ENCODE measurements at places on chromosomes 1 and 21.
A peak's percentile ranks its signal among the peaks of the same experiment; 100 is the strongest.

- DNase-seq, result peak; percentile 65
These were observed 33.0 kb downstream of the EPHA2 start for GRCh38 chr1:16122916-16123315.

- DNase-seq, result no peak
These were observed 295.8 kb downstream of the MATN1 start for GRCh38 chr1:30427545-30427944.

DNA sequence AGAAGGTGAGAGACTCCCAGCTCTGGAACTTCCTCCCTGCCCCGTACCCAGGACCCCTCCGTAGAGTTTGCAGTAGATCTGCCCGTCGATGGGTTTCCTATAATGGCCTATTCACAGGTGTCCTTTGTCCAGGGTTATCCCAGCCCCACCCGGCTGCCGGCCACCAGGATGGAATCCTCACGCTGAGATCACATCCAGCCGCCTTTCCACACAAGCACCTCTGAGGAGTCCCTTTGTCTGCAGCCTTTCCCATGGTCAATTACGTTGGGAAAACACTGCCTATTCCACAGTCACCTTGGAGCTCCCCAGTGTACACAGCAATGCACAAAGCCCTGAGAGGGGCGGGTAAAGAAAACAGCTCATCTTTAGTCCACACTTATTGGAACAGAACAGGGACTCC is 190.0 kb upstream of the EDN2 start:
- no peak for DNase-seq

DNA sequence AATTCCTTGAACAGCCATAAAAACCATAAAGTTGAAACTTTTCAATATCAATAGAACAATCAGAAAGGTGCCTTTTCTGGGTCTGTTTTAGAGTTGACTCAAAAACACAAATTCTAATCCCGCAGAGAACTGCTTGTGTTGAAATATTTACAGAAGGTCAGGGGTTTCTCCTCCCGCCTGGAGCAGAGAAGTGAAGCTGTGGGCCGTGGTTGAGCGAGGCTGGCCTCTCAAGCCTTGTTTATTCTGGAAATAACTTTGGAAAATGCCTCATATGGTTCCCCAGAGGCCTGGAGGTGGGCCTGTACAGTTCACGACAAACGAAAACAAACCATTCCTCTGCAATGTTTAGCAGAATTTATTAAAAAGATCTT is 90.8 kb upstream of the ERRFI1 start:
- DNase-seq, result no peak

DNA sequence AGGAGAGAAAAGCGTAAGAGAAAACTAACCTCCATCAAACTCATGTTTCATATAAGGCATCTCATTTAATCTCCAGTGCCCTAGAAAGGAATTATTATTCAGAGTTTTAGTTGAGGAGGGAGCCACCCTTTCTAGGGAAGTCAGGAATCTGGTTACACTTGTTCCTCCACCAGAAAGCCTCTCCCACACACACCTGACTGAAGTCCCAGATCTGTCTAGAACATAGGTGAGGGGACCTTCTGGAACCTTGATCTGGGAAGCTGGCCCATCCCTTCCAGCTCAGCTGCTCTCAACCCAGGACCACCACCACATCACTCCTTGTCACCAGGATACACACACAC is 1.9 kb upstream of the DENND2D start:
- DNase-seq, result no peak

DNA sequence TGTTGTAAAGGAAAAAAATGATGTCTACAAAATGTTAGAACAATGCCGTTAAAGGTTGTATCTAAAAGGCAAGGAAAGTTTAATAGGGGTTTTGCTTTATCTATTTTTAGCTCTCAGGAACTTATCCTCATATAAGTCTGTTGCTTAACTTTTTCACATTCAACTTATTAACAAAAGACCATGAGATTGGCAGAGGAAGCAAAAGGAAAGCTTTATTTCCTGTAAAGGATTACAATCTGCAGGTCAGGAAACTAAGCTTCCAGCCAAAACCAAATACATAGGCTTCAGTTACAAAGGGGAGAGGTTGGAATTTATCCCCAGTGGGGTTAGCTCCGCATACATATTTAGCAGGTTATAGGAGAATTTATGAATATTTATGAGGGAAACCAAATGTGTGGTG is 58.7 kb upstream of the KIAA1614 start:
- DNase-seq, result no peak

DNA sequence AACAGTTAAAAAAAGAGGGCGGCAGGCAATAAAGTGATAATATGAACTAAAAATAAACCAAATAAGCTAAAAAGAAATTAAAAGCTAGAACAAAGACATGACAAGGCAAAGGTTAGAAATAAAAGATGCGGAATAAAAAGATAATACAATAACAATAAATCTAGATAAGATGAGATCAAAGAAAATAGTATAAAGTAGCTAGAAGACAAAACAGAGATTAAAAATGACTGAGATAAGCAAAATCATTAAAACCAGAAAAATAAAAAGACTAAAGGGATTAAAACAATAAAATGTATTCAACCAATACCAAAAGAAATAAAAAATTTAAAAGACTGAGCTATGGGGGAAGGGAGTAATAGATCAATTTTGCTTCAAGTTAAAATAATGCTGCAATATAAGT is 10.8 kb upstream of the SOX13 start:
- no peak for DNase-seq

- DNase-seq, result no peak
These were observed 46.7 kb upstream of the PPP2R5A start for GRCh38 chr1:212238552-212238951.

DNA sequence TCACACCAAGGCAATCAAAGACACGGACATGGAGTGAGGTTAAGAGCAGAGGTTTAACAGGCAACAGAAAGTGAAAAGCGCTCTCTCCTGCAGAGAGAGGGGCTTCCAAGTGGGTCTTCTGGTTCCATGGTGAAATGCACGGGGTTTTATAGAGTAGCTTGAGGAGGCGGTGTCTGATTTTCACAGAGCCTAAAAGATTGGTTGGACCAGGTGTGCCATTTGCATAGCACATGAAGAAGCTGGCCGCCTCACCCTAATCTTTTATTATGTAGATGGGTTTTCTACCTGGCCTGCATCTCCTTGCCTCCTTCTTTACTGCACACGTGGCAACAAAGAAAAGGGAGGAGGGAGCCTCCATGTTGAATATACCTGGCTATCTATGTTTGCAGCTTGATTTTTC is 197.3 kb downstream of the RYR2 start:
- DNase-seq, result no peak

- DNase-seq, result no peak
These were observed 169.8 kb upstream of the B3GALT2 start for GRCh38 chr1:193356249-193356648.

- DNase-seq, result no peak
These were observed 30.6 kb downstream of the COL6A1 start for GRCh38 chr21:46012154-46012553.

GRCh38 chr1:229124116-229124515 is 146.8 kb upstream of the RAB4A start:
- no peak for DNase-seq

DNA sequence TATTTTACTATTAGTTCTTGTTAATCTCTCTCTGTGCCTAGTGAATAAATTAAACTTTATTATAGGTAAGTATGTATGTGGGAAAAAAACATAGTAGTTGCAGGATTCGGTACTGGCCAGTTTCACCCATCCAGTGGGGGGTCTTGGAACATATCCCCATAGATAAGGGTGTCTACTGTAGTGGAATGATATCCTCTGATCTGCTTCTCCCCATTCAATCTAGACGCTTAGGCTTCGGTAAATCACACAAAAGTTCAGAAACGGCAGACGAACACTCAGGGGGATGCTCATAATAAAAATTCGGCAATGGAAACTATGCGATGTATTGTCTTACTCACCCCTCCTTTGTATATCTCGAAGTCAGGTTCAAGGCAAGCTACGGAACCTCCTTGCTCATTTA is 232.9 kb upstream of the COA6 start:
- no peak for DNase-seq

GRCh38 chr1:96384611-96385010 is 337.0 kb upstream of the PTBP2 start:
- no peak for DNase-seq

- no peak for DNase-seq
These were observed 48.1 kb upstream of the NRIP1 start for GRCh38 chr21:15112858-15113257.

GRCh38 chr1:218705391-218705790 is 360.3 kb downstream of the TGFB2 start:
- no peak for DNase-seq

- no peak for DNase-seq
These were observed 48.5 kb downstream of the PHACTR4 start for GRCh38 chr1:28417926-28418637.

DNA sequence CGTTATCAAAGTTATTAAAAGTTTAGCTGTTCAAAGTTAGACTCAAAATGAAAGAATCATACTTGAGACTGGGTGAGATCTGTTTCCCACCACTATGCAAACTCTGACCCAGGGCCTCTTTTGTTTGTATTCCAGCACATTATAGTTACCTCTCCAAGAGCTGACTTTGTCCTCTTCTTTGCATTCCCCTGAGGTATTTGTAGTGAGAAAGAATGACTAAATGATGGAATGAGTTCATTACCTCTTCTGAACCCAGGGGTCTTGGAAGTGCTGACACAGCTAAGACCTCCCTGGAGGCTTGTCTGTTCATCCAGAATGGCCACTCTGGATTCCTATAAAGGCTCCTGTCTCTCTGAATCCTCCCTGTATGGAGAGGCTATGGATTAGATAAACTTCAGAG is 62.4 kb downstream of the FGGY start:
- no peak for DNase-seq

- no peak for DNase-seq
These were observed 147.4 kb downstream of the ZNF281 start for GRCh38 chr1:200262326-200262965.

DNA sequence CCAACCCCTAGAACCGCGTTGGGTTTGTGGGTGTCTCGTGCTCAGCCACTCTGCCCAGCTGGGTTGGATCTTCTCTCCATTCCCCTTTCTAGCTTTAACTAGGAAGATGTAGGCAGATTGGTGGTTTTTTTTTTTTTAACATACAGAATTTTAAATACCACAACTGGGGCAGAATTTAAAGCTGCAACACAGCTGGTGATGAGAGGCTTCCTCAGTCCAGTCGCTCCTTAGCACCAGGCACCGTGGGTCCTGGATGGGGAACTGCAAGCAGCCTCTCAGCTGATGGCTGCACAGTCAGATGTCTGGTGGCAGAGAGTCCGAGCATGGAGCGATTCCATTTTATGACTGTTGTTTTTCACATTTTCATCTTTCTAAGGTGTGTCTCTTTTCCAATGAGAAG is 18.7 kb downstream of the TFF3 start:
- no peak for DNase-seq

DNA sequence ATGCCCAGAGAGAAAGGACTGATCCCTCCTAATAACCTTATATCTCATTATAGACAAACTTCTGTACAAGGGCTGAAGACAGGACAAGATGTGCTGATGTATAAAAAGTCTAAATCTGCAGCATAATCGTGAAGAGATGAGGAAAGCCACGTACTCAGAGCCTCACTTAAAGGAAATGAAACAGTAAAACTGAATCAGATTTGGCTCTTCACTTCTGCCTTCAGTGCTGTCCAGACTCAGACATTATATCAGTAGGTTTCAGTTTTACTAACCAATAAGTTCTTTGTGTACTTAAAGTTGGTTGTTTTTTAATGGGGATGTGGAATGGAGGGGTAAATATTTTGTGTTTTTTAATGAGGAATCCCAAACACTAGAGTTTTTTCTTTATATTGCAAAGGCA is 45.3 kb upstream of the RGS1 start:
- no peak for DNase-seq

DNA sequence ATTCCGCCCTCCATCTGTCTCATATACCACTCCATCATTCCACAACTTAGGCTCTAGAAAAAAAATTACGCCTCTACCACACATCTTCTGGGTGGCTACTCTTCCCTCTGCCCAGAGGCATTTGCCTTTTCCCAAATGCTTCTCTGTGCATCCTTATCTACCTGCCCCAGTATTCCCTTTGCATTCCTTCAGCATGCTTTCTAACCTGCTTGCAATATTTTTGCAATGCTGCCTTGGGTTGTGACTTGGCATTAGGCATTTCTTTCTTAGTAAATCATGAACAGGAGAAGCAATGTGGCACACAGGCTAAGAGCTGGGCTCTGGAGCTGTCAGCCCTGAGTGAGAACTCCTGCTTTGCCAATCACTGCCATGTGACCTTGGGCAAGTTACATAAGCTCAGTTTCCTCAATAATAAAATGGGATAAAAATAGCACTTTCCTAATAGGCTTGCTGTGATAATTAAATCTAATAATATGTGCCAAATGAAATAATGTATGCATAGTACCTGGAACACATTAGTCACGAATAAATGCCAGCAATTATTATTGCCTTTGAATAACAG is 276.0 kb downstream of the ASTN1 start:
- DNase-seq, result no peak

DNA sequence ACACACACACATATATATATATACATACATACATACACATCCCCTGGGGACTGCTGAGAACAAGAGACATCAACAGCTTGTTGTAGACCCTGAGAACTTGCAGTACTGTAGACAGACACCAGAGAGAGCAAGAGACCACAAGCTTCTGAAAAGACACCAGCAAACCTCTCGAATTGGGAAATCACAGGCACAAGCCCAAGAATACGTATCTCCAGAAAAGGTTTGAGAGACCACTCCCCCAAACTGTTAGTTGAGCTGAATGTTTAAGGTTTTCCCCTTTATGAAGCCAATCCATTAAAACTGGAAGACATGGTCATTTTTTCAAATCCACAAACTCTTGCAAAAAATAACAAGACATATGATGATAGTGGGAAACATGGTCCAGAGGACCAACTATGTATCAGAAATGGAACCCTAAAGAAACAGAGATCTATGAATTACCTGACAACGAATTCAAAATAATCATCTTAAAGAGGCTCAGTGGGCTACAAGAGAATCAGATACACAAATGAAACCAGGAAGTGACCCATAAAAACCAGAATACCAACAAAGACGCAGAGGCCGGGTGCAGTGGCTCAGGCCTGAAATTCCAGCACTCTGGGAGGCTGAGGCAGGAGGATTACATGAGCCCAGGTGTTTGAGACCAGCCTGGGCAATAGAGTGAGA is 45.1 kb downstream of the SLC2A1 start:
- DNase-seq, result peak; percentile 66

DNA sequence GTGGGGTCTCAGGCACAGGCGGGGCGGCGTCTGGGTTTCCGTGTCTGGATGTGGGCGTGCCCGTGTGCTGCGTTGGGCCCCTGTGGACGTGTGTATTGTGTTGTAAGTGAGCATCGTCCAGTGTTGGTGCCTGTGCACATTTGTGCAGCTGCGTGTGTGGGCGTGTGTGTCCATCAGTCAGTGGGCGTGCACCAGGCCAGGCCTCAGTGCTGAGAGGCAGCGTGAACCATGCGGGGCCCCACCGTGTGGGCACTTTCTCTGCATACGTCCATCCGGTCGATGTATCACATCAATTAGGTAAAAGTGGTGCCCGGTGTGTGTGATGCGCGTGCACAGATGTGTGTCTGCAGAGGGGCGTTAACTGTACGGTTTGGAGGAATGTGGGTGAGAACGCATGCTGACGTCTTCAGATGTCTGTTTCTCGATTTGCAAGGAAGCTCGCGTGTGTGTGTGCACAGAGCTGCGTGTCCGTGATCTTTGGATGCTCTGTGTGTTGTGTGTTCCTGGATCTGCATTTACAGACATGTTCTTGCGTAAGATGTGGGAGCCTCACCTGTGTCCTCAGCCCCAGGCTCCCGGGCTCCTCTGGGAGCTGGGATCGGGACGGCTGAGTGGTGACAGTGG is 24.6 kb downstream of the AGRN start:
- DNase-seq, result no peak
